ENCODE measurements at places on chromosomes 16 and 17. TPM values are rescaled to one million over a fixed set of nuclear protein-coding genes. Genes with fewer than 3 reads are reported as not detected.

The CALB2 gene
- not detected for total RNA-seq

The CCDC200 gene
- not detected for total RNA-seq

The P2RX1 gene
- total RNA-seq: 0.48 TPM

The MPP2 gene
- 5.7 TPM for total RNA-seq

The OTOA gene
- not detected for total RNA-seq

The ALOX12 gene
- total RNA-seq: not detected

The NGFR gene
- total RNA-seq: 0.26 TPM

The MRPL12 gene
- total RNA-seq: 46.4 TPM

The CHD9NB gene
- 1.2 TPM for total RNA-seq

The TEDC2 gene
- 11.0 TPM for total RNA-seq

The VEZF1 gene
- total RNA-seq: 42.5 TPM

The APRT gene
- 212 TPM for total RNA-seq

The NPW gene
- total RNA-seq: 6.6 TPM

The ABCA10 gene
- 1.2 TPM for total RNA-seq

The LMF1 gene
- total RNA-seq: 14.8 TPM

The NPB gene
- total RNA-seq: 0.48 TPM

The FBXL19 gene
- 21.2 TPM for total RNA-seq

The ZPBP2 gene
- not detected for total RNA-seq

The TSPAN10 gene
- total RNA-seq: 0.64 TPM

The HEXD gene
- total RNA-seq: 10.6 TPM

The GFAP gene
- total RNA-seq: 0.08 TPM

The LGALS9B gene
- total RNA-seq: not detected

The CLEC3A gene
- not detected for total RNA-seq

The TBC1D3D gene
- not detected for total RNA-seq

The SLC16A11 gene
- not detected for total RNA-seq

The TM4SF5 gene
- total RNA-seq: not detected

The NEUROD2 gene
- not detected for total RNA-seq

The ARL5C gene
- not detected for total RNA-seq

The TAC4 gene
- not detected for total RNA-seq

The ITGAD gene
- not detected for total RNA-seq

The FAM171A2 gene
- 7.9 TPM for total RNA-seq

The DPEP2 gene
- not detected for total RNA-seq

The CUEDC1 gene
- total RNA-seq: 17.3 TPM

The NPIPA3 gene
- 0.52 TPM for total RNA-seq

The TBC1D3K gene
- not detected for total RNA-seq
